ENCODE measurements at places on chromosomes 11 and 22.
A peak's percentile ranks its signal among the peaks of the same experiment; 100 is the strongest.

- no peak for DNase-seq
These were observed 30.4 kb downstream of the NEAT1 start for GRCh38 chr11:65452806-65453490.

GRCh38 chr11:97570636-97571035 lies 1180.8 kb downstream of the JRKL start:
- no peak for DNase-seq

DNA sequence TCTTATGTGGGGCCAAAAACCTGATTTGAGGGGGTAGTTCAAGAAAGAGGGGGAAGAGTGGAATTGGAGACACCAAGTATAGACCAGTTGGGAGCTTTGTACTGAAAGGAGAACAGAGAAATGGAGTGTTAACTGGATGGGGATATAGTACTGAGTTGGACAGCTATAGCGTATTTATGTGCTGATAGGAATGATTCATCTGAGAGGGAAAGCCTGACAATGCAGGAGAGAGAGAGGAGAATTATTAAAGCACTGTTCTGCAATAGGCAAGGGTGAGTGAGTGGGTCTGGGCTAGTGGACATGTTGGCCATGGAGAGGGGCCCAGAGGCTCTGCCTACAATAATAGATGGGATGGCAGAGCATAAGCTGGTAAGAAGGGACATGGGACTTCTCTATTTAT lies 52.9 kb upstream of the PITPNB start:
- DNase-seq: no peak

- DNase-seq: no peak
These were observed 7.1 kb upstream of the SCGB2A1 start for GRCh38 chr11:62201376-62201775.

- no peak for DNase-seq
These were observed 207.1 kb upstream of the ARHGAP20 start for GRCh38 chr11:110919241-110919922.

DNA sequence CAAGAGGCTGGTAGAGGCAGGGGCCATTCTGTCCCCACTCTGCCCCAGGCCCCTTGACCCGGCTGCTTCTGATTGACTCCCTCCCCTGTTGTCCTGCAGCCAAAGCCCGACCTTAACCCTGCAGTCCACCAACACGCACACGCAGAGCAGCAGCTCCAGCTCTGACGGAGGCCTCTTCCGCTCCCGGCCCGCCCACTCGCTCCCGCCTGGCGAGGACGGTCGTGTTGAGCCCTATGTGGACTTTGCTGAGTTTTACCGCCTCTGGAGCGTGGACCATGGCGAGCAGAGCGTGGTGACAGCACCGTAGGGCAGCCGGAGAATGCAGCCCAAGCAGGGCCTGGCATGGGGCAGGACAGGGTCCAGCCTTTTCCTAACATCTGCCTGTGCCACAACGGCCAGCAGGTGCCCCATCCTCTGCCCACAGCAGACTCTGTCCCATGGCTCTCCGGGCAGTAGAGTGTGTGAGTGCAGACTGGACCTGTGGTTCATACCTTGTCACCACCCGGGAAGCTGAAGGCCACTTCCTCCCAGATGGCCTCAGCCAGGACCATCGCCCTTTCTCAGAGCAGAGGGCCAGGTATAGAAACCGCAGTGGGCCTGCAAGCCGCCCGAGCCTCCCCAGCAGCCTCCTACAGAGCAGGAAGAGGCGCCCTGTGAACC lies 26.8 kb upstream of the MGAT3 start:
- no peak for DNase-seq

DNA sequence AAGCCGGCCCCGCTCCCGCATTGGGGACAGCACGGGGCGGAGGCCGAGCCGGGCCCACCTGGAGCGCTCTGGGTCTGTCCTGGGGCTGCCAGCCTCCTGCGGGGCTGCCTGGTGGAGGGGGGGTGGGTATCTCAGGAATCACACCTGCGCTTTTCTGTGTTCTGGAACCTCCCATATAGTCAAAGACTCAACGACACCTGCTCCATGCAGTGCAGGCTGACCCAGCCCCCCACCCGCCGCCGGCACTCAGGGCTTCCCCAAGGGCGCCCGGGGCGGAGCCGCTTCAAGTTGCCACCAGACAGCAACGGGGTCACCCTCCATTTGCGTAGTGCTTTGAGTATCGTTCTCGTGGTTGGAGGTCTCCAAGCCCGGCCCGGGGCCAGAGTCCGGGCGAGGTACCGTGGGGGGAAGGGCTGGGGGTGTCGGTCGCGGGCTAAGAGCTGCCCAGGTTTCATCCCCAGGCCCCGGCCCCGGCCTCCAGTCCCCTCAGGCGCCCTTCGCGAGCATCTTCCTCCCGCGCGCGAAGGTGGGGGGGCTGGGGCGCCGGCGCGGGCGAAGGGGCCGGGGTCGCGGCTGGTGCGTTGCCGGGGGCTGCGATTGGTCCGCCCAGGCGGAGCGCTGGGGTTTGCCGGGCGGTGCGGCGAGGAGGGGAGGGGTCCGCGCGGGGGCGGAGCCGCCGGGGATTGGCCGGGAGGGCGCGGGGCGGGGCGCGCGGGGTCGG lies 6.6 kb downstream of the TSPAN4 start:
- DNase-seq: peak; percentile 48

DNA sequence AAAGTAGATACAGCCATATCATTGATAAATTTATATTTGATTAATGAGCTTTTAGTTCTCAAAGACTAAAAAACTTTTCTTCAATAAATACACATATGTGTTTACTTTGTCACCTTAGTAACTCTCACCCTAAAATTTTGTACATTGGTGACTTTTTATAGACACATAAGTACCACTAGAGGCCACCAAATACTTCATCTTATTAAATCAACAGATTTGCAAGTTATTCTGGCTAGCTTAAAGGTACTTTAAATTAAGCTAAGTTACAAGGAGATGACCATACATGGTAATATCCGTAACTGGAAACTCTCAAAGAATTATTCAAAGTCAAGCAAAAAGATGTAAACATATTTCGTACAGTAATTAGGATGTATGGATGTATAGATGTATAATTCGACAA lies 112.2 kb downstream of the SBF2 start:
- no peak for DNase-seq

GRCh38 chr11:134560566-134561330 lies 148.7 kb upstream of the B3GAT1 start:
- no peak for DNase-seq

Measured in CD4-positive, alpha-beta T cell treated with Interleukin-10 for 1 hour (primary cell).